ENCODE measurements at places on chromosomes 7 and 10.

- ATAC-seq: no peak
Observed at GRCh38 chr7:55481155-55481554, 91.1 kb downstream of the VOPP1 start.

DNA sequence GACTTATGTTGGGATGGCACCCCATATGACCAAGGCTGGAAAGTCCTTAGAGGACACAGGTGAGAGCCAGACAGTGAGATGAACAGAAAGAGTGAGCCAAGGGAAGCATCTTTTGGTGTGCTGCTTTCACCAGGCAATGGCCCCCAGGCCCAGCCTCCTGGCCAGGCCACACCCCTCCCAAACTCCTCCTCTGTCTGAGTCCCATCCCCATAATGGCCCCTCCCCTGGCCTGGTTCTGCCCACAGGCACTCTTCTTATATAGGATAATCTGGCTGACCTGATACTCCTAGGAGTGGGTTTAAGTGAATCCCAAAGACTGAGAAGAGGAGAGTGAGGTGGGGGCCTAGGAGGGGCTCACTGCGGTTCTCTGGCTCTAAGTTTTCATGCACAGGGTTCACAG, 252.5 kb downstream of the RPS24 start:
- ATAC-seq: no peak

GRCh38 chr7:115023219-115023618, 101.3 kb downstream of the MDFIC start:
- ATAC-seq: no peak

- ATAC-seq: no peak
Observed at GRCh38 chr10:55242544-55242943, 441.5 kb upstream of the PCDH15 start.

- no peak for ATAC-seq
Observed at GRCh38 chr7:68868978-68869377, 729.3 kb upstream of the AUTS2 start.

- ATAC-seq: peak; percentile 89
Observed at GRCh38 chr7:152144557-152145245, 119.2 kb downstream of the GALNT11 start.

GRCh38 chr7:105678811-105679495, 97.7 kb upstream of the EFCAB10 start:
- peak; percentile 34 for ATAC-seq

DNA sequence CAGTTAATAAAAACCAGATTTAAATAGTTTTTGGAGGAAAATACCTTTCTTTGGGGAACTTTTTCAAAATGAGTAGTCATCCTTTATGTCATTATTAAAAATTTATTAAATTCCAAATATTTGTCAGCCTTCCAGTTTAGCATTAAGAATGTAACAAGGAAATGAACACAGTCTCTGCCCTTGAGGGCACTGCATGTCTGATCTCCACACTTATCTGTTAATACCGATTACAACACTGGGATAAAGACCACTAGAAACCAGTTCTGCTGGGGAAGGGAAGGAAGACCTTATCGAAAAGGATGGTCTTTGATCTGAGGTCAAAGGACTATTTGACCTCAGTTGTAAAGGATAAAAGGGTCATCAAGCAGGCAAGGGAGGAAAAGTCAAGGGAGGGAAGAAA, 320.0 kb downstream of the DOCK4 start:
- no peak for ATAC-seq

DNA sequence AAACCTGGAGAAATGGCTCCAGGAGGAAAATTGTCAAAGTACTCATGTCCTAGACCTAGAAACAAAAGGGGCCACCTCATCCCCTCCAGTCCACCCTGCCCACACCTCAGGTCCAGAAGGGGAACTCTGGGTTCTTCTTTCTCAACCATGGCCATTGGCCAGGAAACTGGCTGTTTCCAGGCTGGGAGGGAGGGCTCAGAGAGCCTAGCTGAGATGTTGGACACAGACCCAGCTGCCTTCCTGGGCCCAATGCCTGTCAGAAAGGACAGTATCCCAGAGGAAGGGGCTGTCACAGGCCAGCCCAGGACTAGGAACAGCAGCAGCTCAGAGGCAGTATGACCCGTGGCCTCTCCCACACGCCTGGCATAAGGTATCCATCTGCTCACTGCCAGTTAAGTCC, 9.6 kb downstream of the GRID1 start:
- no peak for ATAC-seq

- ATAC-seq: no peak
Observed at GRCh38 chr10:31754803-31755624, 173.6 kb downstream of the ARHGAP12 start.

DNA sequence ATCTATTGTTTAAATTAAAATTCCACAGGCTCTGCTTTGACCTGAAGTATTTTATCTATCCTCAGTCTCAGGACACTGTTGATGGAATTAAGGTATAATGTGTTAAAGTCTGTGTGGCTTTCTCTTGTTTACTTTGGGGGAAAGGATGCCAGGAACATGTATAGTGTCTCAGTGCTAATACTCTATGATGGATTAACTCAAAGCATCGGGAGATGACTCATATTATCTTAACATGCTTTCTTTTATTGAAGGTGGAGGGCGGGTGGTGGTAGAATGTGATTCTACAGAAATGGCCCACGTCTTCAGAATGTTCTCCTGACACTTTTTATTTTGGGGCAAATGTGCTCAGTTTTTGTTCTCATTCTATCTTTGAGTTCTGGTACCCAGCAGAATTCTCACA, 189.0 kb downstream of the ANKRD30A start:
- no peak for ATAC-seq

DNA sequence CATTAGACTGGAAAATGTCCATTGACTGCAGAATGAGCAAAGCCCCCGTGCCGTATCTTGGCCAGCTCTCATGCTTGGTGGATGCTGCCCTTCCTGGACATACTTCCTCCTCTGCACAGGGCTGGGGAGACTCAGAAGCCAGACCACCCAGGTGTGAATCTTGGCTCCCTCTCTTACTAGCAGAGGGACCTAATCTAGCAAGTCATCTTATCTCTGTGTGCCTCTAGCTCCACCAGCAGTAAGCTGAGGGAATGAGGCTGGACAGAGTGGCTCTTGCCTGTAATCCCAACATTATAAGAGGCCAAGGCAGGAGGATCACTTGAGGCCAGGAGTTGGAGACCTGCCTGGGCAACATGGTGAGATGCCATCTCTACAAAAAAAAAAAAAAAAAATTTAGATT, 173.8 kb upstream of the GHITM start:
- ATAC-seq: no peak

DNA sequence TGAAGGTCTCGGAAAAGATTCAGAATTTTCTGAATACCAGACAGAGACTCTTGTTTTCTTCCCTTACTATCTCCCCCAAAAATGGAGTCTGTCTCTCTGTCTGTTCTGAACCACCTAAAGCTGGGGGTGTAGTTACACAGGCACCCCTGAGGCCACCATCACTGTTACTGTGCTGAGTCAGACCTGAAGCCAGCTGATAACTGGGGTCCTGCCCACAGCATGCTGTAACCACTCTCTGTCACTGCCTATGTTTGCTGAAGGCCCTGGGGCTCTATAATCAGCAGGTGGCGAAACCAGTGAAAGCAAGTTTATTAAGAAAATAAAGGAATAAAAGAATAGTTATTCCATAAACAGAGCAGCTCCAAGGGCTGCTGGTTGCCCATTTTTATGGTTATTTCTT, 575.2 kb upstream of the POT1 start:
- ATAC-seq: no peak

DNA sequence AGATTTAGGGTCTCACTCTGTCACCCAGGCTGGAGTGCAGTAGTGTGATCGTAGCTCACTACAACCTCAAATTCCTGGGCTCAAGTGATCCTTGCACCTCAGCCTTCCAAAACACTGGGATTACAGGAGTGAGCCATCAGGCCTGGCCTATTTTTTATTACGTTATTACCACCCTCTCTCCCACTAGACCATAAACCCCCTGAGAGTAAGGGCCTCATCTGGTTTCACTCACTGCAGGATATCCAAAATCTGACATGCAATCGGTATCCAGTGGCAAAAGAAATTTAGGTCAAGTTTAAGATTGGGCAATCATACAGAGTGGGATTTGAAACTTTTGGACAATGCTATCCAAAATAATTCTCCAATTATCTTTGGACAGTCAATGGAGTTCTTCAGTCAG, 117.0 kb upstream of the NEBL start:
- ATAC-seq: no peak

DNA sequence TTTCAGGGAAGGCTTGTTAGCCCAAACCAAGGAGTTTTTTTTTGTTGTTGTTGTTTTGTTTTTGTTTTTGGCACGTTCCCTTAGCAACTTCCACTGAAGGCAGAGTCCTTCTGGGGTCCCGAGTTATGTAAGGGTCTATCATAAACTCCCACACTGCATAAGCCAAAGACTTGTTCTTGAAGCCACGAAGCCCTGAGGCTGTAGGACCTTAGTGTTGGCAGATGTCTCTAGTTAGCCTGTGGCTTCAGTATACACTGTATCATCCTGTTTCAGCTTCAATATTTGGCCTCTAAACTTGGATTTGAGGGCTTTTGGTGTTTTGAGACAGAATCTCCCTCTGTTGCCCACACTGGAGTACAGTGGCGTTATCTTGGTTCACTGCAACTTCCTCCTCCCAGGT, 13.6 kb downstream of the KPNA7 start:
- no peak for ATAC-seq

- no peak for ATAC-seq
Observed at GRCh38 chr7:69996121-69996520, 397.8 kb downstream of the AUTS2 start.

DNA sequence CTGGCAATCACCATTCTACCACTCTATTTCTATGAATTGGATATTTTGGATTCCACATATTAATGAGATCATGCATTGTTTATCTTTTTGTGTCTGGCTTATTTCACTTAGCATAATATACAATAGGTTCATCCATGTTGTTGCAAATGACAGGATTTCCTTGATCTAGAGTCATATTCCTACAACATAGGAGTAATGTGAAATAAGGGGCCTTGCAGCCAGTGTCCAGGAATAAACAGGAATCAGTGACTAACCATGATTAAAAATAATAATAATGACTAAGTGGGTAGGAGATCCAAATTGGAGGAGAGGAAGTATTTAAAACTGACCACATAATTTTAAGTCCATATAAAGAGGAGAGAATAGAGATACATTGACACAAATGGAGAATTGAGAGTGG, 49.9 kb downstream of the SCIN start:
- ATAC-seq: no peak

DNA sequence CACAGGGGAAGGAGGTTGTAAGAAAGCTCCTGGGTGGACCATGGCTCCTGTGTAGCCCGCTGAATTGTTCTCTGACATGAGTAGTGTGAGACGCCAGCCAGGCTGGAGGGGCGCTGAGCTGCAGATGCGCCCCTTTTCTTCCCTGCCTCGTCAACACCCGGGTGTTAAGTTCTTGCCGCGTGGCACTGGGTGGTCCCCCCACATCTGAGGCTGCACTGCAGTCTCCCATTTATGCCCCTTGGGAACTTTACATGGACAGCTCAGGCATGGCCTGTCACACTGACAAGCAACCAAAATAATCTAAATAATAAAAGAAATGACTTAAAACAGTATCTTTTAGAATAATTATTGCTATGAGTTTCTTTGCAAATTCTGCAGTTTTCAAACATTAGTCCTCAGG, 34.6 kb upstream of the HSPA12A start:
- no peak for ATAC-seq

Measured in activated T-helper 17 cell treated with anti-CD3 and anti-CD28 coated beads, Interleukin-2, amount 50 U/mL, for 72 hours (primary cell).